Esophagus squamous epithelium (tissue), 5 donors: ENCODE measurements at places on chromosomes 11 and 22.

DNA sequence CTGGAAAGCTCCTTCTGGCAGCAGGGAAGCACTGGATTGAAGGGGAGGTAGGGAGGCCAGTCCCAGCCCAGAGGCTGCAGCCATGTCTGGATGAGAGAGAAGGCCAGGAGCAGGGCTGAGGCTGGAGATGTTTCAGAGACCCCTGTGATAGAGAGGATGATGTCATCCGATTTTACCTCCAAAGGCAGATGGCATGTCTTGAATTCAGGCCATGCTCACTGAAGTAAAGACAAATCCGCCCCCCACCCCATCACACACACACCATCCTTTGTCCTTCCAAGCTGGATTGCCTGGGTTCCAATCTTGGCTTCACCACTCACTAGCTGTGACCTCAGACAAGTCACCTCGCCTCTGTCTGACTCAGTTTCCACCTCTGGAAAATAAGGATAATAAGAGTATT is 47.2 kb downstream of the TP53I11 start:
- no peak for DNase-seq

- no peak for DNase-seq
Observed at GRCh38 chr11:129412494-129412893, 36.8 kb downstream of the BARX2 start.

DNA sequence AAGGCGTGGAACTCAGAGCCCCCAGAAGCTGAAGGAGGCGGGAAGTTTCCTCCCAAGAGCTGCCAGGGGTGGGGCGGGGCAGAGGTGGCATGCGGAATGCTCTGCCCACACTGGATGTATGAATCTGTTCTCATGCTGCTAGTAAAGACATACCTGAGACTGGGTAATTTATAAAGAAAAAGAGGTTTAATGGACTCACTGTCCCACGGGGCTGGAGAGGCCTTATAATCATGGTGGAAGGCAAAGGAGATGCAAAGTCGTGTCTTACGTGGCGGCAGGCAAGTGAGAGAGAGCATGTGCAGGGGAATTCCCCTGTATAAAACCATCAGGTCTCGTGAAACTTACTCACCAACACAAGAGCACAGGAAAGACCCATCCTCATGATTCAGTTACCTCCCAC is 57.6 kb downstream of the SMIM38 start:
- no peak for DNase-seq

DNA sequence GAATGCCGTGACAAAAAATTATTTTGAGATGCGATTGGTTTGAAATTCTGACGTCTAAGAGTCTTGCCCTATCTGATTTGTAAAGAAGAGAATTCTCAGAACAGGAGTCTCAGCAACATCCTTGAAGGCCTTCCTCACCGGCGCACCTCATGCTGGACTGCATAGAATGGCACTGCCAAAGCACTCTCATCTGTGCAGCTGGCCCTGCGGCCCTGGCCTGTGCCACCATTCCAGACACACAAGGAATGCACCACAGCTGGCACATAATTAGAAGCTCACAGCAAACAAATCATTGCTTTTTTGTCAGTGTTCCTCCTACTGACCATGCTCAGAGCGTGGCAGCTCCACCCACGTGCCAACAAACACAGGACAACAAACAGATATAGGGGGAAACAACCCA is 166.0 kb downstream of the KIRREL3 start:
- no peak for DNase-seq

DNA sequence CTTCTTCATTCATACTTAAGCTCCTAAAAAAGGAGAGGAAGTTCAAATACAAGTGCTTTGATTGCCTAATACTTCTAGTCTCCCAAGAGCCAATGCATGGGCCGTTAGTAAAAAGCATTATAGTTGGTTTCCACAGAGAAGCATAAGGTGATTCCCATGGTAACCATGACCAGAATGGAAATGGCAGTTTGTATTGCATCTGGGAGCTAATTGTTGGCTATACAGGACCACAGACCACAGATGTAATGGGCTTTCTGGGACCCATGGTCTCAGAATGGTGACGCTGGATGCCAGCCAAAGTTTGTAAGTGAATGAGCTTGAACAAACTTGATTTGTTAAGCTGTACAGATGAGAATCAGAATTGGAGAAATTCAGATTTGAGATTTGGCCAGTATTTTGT is 333.9 kb upstream of the C11orf87 start:
- DNase-seq = no peak
